ENCODE measurements at places on chromosomes 2 and 18.

GRCh38 chr2:218218268-218219185 is 1.5 kb downstream of the ARPC2 start:
- DNase-seq, result peak; percentile 60

DNA sequence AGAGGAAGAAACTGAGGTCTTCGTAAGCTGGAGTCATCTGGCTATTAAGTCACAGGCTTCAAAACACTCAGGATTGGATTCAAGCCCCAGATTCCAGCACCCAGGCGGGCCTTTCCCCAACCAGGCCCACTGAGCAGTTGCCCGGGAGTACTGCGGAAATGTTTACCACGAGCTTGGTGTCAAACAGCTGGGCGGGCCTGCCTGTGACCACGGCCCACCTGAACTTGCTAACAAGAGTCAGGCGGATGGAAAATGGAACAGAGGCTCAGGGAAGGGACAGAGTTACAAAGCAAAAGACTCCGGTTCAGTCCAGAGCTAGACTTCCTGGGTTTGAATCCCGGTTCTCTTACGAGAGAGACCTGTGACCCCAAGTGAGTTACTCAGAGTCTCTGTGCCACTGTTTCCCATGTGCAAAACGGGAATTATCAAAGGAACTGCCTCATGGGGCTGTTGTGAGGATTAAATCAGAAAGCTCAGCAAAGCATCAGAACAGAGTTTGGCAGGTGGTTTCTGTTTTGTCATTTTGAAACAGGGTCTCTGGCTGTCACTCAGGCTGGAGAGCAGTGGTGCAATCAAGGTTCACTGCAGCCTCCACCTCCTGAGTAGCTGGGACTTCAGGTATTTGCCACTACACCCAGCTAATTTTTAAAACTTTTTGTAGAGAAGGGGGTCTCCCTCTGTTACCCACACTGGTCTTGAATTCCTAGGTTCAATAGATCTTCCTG is 49.0 kb upstream of the TFCP2L1 start:
- no peak for DNase-seq

- DNase-seq, result peak; percentile 69
Observed at GRCh38 chr2:170815746-170816503, 762 bp upstream of the GAD1 start.

DNA sequence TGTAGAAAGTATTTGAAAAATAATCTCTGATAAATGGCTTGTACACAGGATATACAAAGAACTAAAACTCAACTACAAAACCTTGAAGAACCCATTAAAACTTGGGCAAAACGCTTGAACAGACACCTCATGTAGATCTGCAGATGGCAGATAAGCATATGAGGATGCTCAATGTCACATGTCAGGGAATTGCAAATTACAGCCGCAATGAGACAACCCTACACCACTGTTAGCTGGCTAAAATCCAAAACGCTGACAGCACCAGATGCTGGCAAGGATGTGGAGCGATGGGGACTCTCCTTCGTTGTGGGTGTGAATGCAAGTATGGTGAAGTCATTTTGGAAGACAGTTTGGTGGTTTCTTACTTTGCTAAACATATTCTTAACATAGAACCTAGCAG is 53.7 kb downstream of the SNTG2 start:
- no peak for DNase-seq

GRCh38 chr2:64587561-64587960 is 63.4 kb downstream of the AFTPH start:
- no peak for DNase-seq

- no peak for DNase-seq
Observed at GRCh38 chr18:72940986-72941385, 73.2 kb upstream of the NETO1 start.

DNA sequence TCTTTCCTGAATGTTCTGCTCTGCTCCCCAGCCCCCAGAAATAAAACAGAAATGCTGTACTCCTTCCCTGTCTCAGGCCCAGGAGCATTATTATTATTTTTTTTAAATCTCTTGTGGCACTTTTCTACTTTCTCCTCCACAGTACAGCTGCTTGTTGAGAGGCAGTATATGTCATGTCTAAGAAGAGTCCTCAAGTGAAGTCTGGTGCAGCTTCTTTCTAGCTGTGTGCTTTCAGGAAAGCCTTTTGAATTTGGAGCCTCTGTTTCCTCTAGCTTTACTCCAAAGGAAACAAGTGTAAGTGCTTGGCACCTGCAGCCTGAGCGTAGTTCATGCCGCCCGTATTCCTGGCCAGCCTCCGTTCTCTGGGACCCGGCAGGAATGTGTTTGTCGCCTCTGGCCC is 22.4 kb downstream of the AGAP1 start:
- DNase-seq, result no peak

DNA sequence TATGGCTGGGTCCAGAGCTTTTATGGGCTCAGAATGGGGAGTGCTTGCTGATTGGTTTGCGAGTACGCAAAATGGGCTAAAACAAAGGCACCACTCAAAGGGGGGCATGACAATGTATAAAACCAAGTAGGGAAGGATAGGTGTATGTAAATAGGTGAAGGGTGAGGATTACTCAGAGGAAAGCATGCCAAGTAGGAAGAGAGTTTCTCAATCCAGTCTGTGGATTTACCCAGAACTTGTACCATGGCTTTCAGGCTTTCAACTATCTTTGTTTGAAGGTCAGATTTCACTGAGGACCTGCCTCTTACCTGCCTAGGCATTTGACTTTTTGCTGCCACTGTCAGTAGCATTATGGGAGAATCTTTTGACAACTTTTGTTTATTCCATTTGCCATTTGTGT is 92.3 kb downstream of the RAB3GAP1 start:
- DNase-seq, result no peak

- DNase-seq, result no peak
Observed at GRCh38 chr18:58998401-58999203, 133.9 kb downstream of the ZNF532 start.

- no peak for DNase-seq
Observed at GRCh38 chr2:171124541-171124940, 36.2 kb downstream of the TLK1 start.

- DNase-seq, result no peak
Observed at GRCh38 chr2:224347176-224348051, 54.5 kb downstream of the FAM124B start.

- no peak for DNase-seq
Observed at GRCh38 chr2:39050109-39050508, 70.7 kb downstream of the SOS1 start.

DNA sequence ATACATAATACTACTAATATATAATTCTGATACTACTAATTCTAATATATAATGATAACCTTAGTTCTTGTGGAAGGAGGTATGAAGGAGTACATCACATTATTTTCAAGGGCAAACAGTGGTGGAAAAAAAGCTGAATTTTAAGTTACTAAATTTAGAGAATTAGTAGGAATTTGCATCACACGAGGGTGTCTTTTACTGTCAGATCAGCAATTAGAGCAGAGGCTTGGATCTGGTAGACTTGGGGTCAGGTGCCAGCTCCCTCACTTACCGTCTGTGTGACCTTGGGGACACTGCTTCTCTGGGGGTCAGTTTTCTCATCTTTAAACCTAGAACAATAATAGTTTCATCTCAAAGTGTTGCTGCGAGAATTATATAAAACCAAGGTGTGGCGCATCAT is 114.1 kb upstream of the NEDD4L start:
- no peak for DNase-seq

DNA sequence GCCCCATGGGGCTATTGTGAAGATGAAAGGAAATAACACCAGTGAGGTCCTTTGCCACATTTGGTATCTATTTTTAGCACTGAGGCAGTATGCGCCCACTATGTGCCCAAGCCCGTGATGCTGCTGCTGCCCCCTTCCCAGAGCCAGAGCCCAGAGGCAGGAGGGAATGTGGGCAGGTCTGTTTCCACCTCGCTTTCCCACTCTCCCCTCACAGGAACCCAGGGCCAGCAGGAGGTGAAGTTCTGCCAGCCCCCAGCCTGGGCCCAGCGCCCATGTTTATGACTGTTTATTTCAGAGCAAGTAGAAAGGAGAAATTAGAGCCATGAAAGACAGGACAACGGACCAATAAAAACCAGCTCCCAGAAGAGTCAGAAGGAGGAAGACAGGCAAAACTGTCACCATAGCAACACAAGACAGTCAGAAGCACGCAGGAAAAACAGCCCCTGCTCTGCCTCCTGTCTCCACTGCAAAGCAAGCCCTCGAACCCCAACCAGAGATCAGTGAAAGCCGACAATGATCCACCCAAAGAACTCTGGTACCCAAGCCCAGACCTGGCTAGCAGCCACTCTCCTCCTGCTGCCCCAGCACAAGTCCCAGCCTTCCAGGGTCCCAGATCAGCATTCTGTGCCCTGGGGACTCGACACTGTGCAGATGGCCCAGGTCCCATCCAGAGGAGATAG is 1.4 kb downstream of the CYRIA start:
- DNase-seq, result peak; percentile 43

- DNase-seq, result no peak
Observed at GRCh38 chr2:189394525-189394924, 46.7 kb upstream of the WDR75 start.

DNA sequence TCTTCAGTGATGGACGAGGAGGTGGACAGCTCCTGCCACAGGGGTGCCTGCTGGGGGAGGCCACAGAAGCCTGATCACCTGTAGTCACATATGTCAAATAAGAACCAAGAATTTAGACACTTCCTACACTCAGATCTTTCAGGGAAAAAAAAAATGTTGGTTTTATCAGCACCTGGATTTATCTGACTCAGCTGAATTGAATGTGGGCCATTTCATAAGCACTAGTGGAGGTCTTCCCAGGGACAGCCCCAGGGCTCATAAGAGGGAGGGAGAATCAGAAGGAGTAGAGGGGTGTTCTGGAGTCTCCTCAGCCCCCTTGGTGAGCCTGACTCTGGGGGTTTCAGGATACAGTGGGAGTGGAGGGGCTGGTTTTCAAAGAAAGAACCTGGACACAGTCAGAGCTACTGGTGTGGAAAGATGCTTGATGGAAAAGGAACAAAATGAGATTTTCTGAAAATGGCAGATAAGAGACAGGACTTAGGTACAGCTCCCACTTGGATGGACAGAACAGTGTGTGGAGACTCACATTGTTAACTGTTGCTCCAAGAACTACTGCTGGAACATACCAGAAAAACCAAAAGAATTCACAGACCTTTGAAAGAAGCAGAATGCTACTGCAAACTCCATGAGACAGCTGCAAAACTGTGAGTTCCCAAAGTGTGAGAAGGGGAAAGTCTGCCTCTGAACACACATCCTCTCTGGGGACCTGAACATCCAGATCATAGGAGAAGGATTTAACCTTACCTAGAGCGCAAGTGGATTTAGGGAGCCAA is 45.4 kb downstream of the LCT start:
- DNase-seq, result no peak

DNA sequence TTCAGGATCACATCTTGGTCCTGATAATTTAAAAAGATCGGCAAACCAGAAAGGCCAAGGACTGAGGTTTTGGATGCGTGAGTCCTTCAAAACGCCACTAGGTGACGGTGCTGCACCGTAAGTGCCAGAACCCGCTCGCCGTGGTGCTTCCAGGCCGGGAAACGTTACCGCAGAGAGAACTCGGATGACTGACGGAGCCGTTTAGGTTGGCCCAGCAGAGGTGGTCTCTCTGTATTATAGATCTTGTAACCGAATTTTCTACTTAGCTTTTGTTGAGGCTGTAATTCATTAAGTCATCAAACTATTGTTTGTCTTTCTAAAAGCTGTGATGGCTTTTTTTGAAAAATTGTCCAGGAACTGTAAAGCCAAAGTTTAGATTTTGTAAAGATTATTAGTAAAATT is 39.8 kb upstream of the ADCYAP1 start:
- peak; percentile 65 for DNase-seq

All from CD4-positive, alpha-beta T cell treated with Interleukin-17A for 1 hour (primary cell).